ENCODE measurements at places on chromosomes 12 and 14.

- DNase-seq = no peak
These were observed 77.0 kb downstream of the POLR3B start for GRCh38 chr12:106434526-106434925.

GRCh38 chr12:119788786-119789185 is 88.3 kb downstream of the CIT start:
- no peak for DNase-seq

- DNase-seq = no peak
These were observed 315.3 kb downstream of the NOVA1 start for GRCh38 chr14:26282578-26282977.

GRCh38 chr12:104680070-104680469 is 223.3 kb downstream of the CHST11 start:
- DNase-seq = no peak

- no peak for DNase-seq
These were observed 189.0 kb downstream of the SOX5 start for GRCh38 chr12:23760495-23760894.

DNA sequence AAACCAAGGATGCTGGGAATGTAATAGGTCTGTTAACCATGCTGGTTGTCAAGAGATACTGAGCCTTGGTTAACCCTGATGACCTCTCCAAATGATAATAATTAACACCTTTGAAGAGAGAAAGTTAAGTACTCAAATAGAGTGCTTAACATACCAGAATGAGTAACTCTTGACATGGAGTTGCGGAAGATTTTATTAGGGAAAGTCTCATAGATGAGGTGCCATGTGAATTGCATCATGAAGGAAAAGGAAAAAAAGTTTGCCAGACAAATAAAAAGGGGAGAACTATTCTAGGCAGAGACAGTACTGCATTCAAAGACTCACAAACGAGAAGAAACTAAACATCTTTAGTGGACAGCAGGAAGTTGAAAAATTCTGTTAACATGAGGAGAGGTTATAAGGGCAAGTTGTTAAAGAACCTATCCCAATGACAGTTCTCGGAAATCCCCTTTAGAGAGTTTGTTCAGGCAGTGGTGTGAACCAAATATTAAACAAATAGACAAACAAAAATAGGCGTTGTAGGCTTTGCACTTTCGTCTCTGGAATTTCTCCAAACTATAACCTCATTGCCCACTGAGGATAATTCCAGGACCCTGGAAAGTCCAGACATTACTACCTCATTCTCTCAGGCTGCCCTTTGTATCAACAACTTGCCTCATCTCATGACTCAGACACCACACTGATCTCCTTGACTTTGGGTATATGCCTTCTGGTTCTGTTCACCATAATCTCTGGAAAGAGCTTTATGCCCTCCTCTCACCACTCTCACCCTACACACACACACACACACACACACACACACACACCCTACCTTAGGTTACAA is 435.0 kb downstream of the GXYLT1 start:
- DNase-seq = no peak

DNA sequence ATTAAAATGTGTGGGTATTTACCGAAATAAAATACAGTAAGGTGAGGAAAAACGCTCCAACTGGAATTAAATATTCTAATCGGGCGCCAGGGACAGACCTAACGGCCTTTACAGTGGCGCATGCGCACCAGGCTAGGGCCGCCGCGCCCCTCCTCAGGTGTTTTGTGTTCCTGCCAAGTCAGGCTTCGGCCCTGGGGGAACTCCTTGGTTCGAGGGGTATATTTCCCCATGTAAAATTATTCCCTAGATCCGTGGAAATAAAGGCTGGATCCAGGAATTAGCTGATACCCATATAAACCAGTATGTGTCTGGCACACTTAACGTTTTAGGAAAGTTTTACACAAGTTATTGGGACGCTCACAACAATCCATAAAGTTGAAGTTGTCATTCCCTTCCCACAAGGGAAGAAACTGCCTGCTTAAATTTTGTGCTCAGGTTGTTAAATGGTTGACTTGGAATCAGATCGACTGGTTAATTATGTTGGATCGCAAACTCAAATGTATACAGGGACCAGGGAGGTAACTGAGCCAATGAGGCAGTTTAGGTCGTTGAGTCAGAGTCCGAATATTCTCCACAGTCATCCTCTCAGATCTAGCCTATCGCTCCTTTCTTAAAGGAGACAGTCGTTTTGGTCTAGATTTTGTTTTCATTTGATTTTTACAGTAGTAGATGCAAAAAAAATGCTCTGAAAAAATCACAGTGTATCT is 621 bp upstream of the ANAPC7 start:
- peak; percentile 73 for DNase-seq

- DNase-seq = no peak
These were observed 23.7 kb downstream of the NCOR2 start for GRCh38 chr12:124543590-124544310.

GRCh38 chr14:103762541-103762940 is 46.9 kb downstream of the ZFYVE21 start:
- no peak for DNase-seq

DNA sequence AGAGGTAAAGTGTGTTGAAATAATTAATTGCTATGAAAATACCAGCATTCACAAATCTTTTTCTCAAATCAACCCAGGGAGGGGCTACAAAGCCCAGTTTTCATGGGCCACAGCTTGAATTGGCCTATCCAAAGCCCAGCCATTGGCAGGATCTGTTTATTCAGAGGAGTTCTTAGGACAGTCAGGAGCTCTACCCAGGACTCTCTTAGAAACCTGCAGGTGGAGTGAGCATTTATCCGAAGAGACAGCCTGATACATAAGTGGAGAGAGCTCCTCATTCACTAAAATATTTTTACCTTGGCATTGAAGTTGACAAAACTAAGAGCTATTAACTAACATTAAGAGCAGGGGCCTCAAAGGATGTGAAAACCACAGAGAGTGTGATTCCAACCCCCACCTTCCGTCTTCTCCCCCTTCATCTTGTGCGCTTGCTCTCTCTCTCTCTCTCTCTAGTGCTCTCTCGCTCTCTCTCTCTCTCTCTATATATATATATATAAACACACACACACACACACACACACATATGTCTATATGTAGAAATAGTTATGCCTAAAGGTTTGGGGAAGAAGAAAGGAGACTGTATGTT is 315.5 kb downstream of the SNAPC1 start:
- no peak for DNase-seq

DNA sequence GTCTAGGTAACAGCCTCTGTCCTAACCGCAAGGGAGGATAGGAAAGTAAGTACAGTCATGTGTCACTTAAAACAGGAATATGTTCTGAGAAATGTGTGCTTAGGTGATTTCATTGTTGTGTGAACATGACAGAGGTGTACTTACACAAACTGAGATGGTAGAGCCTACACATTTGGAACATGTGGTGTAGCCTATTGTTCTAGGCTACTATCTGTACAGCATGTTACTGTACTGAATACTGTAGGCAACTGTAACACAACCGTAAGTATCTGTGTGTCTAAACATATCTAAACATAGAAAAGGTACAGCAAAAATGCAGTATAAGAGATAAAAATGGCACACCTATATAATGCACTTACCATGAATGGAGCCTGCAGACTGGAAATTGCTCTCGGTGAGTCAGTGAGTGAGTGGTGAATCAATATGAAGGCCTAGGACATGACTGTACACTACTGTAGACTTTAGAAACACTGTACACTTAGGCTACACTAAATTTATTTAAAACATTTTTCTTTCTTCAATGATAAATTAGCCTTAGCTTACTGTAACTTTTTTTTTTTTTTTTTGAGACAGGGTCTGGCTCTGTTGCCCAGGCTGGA is 13.2 kb upstream of the MDM2 start:
- DNase-seq = peak; percentile 58

DNA sequence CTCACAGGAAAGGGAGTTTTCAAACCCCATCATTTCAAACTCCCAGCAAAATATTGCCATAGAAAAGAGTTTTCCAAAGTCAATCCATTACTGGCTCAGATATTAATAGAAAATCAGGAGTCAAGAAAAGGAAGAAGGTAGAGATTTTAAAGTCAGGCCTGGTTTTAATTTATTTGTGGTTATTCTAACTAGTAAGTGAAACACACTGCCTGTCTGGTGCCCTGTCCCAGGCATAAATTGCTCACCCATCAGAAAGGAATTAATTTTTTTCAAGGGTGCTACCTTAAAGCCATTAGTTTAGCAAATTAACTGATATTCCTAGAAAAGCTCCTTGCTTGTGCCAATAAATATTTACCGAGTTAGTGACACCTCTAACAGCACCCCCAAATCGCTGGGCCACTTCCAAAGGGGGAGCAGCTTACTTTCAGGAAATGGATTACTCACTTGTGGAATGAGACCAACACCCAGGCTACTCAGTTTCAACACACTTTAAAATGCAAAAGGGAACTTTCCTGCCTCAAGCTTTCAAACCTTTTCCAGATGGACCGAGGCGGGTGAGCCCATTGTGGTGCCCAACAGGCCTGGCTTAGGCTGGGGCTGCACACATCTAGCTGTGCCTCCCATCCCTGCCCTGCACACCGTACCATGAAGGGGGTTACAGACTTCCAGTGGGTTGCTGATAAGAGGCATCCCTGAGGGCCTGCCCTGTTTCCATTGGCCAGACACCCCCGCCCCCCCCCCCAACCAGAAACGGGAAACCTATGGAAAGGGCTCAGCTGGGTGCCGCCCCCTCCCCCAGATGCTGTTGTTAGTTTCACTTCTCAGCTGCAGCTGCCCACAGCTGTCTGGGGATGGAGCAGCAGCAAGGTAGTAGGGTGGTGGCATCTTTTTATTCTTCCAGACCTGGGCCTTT is 117.2 kb downstream of the SAMD4A start:
- DNase-seq = no peak

DNA sequence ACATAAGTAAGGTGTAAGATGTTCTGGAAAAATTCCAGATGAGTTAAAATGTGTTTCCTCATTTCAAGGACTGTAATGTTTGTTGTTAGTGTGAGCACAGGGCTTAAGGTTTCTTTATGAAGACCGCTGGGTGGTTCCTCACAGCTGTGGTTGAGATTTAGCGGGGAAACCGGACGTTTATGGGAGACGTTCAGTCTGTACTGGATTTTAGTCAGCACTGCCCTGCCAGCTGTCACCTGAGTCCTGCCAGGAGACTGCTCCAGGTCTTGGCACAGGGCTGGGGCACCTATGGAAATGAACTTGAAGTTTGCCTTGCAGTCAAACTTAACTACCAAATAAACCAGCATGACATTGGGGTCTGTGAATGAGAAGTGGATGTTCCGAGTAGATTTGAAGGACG is 555.2 kb downstream of the DIO2 start:
- no peak for DNase-seq

DNA sequence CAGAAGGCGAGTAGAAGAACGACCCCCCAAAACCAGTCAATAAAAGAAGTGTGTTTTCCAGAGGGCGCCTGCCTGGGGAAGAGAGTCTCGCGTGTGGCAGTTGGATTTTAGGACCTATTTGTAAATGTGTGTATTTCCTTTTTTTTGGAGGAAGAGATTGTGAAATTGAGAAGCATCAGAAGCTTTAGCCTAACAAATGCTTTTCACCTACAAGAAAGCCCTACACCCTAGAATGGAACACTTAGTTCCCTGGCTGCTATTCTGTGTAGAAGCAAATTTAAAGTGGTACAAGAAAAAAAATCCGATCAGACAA is 1.3 kb downstream of the RCOR1 start:
- DNase-seq = no peak

DNA sequence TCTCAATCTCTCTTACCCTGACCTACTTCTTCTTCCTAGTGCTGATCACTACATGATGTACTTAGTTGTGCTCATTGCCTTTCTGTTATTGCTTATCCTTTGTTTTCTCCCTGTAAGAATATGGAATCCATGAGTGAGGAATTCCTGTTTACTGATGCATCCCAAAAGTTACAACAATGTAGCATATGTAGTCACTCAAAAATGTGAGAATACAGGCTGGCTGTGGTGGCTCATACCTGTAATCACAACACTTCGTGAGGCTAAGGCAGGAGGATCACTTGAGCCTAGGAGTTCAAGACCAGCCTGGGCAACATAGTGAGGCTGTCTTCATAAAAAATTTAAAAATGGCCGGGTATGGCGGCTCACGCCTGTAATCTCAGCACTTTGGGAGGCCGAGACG is 8.0 kb upstream of the WDR20 start:
- no peak for DNase-seq

GRCh38 chr14:87995500-87996290 is 2.7 kb upstream of the GALC start:
- DNase-seq = no peak

Measured in kidney capillary endothelial cell (primary cell).